NCI-H510A treated with DMSO at 0.1 percent for 48 hours (cell line): ENCODE measurements at places on chromosomes 5 and 9.

- no peak for DNase-seq
These were observed 306.0 kb downstream of the ZNF608 start for GRCh38 chr5:124440471-124440870.

DNA sequence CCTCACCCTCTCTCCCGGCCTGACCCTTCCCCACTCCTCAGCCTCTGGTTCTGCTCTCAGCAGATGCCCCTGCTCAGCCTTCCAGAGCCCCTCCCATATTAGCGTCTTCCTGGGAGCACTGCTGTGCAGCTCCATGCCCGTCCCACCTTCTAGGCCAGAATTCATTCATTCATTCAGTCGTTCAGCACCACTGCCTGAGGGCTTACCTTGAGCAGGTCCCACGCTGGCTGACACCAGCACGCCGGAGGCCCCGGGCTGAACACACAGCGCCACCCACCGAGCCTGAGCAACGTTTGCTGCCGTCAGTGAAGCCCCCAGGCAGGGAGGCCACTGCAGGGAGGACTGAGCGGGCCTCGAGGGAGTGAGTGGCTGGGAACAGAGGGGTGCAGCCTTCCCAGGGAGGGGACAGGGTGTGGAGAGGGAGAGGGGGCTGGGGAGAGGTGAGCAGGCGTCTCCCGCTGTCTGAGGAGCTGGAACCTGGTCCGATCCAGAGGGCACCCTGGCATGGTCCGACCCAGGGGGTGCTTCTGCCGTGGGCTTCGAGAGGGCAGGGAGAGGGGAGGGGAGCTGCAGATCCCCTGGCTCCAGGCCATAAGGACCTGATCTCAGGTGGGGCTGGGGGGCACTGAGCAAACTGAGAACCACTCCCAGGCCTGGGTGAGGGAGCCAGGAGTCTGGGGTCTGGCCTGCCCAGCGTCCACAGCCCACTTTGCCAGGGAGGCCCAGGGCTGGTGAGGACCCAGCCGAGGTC lies 98.8 kb upstream of the RAPGEF1 start:
- DNase-seq = no peak

GRCh38 chr9:99748266-99748665 lies 73.4 kb upstream of the NR4A3 start:
- DNase-seq = no peak

DNA sequence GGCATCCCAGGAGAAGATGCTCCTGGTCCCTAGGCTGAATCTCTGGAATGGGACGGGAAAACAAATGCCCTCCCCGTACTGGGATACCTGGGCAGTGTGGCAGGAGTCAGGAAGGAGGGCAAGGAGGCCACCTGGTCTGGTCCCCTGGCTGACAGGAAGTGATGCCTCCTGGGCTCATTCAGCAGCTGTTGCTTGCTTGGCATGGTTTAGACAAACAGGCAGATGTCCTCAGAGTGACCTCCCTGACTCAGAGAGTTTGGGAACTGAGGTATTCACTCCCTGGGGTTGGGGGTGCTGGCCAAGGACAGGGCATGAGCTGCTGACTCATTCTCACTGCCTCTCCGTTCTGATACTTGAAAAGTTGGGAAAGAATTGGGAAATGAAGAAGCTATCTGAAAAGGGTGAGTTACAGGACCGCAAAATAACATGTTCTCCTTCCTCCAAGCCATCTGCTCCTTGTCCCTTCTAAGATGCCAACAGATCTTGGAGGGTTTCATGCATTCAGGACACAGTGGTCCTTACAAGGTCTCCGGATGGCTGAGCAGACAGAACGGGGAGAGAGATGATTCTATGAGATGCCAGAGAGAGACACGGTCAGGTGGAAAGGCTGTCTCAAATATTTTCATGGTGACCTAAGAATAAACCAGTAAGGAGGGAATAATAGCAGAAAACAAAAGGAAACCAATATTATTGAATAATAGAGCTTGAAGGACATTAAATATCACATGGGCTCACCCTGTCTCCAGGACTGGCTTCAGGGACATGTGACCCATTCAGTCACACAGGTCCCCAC lies 534.5 kb downstream of the BNC2 start:
- no peak for DNase-seq

DNA sequence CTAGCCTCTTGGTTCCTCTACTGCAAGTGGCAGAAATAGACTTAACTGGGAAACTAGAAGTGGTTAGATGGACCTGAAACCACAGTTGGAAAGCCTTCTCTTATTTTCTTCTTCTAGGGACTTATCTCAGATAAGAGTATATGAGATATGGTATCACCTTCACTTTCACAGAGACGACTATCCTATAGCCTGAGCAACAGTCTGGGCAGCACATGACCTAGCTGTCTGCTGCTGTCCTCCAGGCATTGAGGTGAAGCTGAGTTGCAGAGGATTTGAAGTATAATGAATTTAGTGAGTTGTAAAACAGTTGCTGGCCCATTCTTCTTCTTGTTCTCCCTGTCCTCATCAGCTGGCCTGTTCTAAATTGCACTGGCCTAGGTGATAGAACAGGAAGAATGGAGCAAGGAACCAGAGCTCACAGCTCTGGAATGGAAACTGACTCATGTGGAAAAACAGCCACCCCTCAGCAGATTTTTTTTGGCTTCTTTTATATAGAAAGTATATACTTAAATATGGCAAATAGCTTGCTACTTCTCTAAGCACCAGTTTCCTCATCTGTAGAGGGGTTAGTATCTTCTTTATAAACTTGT lies 27.8 kb downstream of the RECK start:
- no peak for DNase-seq

- DNase-seq = no peak
These were observed 100.8 kb downstream of the FBXL17 start for GRCh38 chr5:108280960-108281569.

GRCh38 chr9:89695441-89695891 lies 90.7 kb downstream of the GADD45G start:
- DNase-seq = no peak

DNA sequence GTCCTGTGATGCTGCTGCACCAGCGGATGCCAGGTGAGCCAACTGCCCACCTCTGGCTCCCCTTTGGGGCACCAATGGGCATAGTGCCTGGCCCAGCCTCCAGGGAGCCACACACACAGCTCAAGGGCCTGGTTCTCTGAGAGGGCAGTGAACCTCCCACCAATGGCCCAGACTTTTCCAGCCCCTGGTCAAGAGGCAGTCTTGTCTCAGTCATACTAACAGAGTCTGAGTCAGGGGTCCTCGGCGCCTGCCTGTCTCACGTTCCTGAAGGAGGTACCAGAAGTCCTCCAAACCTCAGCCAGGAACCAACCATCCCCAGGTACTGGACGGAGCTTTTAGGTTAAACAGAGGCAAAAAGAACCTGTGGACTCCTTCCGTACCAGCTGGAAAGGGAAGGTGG lies 121.1 kb downstream of the C5orf15 start:
- no peak for DNase-seq
